ENCODE measurements at places on chromosomes 6 and 20.
A peak's percentile ranks its signal among the peaks of the same experiment; 100 is the strongest.

- DNase-seq = peak; percentile 85
Measured at GRCh38 chr20:49982346-49983122, at the start of gene SNAI1. SNAI1 (plus strand) TSS chr20:49982980; CDS start chr20:49983060, 80 bp downstream.

DNA sequence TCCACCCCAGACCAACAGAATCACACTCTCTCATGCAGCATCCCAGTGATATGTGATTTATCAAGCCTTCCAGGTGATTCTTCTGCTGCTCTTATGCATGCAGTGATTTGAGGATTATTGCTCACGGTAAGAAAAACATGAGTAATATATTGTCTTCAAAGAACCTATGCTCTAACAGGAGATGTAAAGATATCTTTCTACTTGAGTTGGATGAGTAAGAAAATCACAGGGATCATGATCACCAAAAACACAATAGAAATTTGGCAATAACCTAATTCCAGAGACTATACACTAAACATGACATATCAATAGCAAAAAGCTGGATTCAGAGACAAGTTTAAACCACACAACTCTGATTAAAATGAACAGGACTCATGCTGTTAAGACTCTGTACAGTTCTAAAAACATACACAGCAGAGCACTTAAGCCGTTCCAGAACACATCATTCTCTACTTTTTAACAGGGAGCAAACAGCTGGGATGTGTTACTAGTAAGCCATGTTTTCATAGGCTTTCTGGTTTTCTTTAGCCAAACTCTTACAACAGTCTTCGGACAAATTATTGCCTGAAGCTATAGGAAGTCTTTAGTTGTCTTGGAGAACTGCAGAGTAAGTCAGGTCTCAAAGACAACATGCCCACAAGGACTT lies 568.6 kb downstream of the HAO1 start:
- DNase-seq = no peak

DNA sequence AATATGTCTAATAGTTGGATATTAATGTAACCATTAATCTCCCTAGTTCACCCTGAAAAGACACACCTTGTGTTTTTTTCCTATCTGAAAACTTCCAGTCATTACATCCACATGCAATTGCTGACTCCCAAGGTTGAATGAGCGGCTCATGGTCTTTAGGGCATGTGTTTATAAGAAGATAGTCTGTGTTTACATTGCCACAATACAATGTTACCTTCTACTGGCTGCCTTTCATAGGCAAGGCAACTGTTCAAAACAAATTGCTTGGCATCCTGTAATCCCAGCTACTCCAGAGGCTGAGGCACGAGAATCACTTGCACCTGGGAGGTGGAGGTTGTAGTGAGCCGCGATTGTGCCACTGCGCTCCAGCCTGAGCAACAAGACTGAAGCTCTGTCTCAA lies 86.8 kb upstream of the SHLD1 start:
- no peak for DNase-seq

- DNase-seq = no peak
Measured at GRCh38 chr20:20065361-20065760, 13.0 kb downstream of the CFAP61 start.

GRCh38 chr20:36181934-36182603 lies 27.5 kb downstream of the EPB41L1 start:
- no peak for DNase-seq

DNA sequence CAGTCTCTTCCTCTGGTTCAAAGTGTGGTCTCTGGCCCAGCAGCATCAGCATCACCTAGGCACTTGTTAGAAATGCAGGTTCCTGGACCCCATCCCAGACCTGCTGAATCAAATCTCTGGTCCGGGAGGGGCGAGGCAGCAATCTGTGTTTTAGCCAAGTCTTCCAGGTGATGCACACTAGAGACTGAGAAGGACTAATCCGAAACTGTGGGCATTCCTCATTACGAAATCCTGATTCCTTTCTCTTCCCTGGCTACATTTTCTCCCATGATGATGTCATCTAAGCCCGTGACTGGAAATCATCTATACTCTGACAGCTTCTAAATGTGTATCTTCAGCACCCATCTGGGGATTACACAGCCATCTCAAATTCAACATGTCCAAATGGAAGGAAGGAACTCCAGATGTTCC lies 39.7 kb upstream of the PRND start:
- no peak for DNase-seq

DNA sequence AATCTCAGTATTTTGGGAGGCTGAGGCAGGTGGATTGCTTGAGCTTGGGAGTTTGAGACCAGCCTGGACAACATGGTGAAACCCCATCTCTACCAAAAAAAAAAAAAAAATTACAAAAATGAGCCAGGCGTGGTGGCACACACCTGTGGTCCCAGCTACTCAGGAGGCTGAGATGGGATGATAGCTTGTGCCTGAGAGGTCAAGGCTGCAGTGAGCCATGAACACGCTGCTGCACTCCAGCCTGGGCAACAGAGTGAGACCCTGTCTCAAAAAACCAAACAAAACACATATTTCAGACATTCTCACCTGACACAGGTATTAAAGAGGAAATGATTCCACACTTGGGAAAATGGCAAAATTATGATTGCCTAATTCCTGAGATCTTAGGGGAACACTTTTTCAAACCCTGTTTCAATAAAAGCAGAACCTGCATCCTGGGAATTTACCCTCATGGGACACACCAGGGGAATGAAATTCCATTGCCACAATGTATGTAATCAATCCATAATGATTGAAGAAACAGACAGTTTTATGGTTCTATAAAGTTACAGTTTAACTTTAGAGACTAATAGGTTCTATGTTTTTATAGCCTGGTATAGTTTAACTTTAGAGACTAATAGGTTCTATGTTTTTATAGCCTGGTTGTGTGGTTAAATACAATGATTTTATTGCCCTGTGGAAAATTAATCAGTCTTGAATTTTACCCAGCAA lies 29.6 kb upstream of the DNAAF9 start:
- DNase-seq = no peak

GRCh38 chr6:168525926-168526630 lies 85.1 kb downstream of the SMOC2 start:
- DNase-seq = peak; percentile 77

DNA sequence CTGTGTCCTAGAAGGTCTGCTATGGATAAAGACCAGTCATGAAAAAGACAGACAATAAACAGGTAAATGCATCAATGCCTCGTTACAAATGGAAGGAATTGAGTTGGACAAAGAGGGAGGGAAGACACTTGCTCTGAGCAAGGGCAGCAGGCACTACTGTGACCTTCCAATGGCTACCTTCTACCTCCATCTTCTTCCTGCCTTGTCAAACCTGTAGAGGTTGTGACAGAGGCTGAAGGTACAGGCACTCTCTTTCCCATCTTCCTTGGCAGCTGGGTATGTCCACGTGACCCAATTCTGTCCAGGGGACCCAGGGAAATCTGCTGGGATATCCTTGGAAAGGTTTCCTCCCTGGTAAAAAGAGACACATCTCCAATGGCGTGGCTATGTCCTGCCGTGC lies 274.8 kb downstream of the TFAP2C start:
- DNase-seq = no peak

DNA sequence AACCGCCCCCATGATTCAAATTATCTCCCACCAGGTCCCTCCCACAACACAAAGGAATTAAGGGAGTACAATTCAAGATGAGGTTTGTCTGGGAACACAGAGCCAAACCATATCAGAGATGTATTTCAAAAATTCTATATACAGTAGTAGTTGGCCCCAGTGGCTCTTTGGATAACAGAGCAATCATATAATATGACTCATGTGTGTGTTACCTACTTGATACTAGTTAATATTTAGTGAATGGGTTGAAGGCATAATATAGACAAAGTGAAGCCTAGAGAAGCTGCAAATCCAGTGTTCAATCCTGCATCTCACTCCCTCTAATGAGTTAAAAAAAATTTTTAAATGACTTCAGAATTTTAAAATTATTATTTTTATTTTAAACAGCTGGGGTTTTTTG lies 43.2 kb downstream of the KAT14 start:
- DNase-seq = no peak

- no peak for DNase-seq
Measured at GRCh38 chr6:33217246-33217645, 8.9 kb downstream of the RING1 start.

GRCh38 chr20:36538026-36538722 lies 3.1 kb upstream of the MYL9 start:
- DNase-seq = no peak

DNA sequence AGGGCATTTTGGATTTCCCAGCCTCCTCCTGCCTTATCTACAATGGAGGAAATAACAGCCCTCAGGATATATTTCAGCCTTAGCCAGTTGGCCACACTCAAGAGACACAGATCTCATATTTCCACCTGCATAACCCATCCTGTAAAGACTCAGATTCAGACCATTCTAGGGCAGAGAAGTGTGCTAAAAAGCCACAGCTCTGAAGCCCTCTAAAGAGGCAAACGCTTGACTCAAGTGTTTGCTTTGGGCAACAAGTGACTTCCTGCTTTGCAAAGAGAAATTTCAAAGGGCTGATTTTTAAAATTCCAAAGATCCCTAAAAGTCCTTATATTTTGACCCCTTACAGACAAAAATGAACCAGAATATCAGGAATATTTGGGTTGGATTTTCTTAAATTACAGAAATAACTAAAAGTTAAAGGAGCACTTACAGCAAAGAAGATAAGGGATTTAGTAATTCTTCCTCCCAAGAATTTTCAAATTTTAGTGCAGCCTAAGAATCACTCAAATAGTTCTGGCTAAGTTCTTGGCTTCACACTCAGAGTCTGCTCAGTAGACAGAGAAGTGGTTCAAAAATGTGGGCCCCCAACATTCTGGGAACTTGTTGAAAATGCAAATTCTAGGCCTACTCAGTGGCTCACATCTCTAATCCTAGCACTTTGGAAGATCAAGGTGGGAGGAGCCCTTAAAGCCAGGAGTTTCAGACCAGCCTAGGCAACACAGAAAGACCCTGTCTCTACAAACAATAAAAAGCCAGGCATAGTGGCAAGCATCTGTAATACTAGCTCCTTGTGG lies 18.9 kb upstream of the ADGRF5 start:
- DNase-seq = peak; percentile 3

DNA sequence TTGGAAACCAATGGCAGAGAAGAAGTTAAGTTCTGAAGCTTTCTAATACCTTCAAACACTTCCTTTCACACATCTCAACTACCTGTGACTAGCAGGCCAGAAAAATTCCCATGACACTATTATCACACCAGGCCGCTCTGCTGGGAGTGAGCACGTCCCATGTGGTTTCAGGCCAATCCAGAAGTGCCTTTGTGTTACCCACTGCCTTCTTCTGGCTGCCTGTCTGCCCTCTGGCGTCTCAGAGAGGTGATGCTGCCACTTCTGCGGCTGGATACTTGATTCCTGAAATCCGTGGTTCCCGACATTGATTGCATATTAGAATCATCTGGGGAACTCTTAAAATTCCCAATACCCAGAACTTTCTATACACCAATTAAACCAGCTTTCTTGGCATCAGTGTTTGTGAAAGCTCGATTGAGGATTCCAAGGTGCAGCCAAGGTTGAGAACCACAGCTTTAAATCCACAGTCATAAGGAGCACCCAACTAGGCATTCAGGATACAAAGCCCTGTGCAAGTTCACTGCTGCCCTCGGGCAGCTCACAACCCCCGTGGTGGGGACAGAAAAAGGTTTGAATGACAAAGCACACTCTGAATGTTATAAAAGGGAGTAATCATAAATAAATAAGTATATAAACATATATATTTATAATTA lies 65.6 kb downstream of the STMND1 start:
- no peak for DNase-seq

GRCh38 chr6:155267411-155267810 lies 3.6 kb downstream of the CLDN20 start:
- DNase-seq = no peak

- no peak for DNase-seq
Measured at GRCh38 chr6:39786649-39787048, 5.5 kb upstream of the DAAM2 start.

- no peak for DNase-seq
Measured at GRCh38 chr20:53961527-53961926, 108.9 kb downstream of the BCAS1 start.
